Activated naive CD4-positive, alpha-beta T cell treated with Interleukin-2 at 50 U/mL for 16 hours (primary cell): ENCODE measurements at places on chromosomes 5 and 9.

DNA sequence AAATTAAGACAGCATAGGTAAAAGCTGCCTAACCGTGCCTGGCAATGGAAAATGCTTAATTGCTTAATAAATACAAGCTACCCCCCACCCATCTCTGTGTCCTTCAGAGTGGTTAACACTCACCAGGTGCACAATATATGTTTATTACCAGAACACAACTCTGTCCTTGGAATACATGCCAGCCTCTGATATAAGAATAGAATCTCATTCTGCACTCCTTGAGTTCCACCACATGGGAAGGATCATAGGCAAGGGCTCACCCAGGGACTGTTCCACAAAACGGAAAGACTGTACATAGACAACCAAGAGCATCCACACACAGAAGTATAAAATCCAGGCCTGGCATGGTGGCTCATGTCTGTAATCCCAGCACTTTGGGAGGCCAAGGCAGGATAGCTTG lies 91.4 kb downstream of the STRBP start:
- DNase-seq, result no peak

DNA sequence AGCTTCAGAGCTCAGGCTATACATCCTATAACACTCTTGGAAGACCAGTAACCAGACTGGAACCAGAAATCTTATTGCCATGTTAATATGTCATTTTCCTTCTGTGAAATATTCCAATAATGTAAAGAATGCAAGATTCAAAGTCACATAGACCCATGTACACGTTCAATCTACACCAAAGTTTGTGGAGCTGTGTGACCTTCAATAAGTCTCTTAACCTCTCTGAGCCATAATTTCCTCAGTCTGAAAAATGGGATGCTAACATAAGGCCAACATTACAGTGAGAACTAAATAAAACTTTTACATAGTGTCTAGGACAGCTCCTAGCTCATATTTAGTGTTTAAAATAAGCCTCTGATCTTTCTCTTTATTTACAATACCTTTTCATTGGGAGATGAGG lies 70.4 kb downstream of the ARRDC3 start:
- no peak for DNase-seq

DNA sequence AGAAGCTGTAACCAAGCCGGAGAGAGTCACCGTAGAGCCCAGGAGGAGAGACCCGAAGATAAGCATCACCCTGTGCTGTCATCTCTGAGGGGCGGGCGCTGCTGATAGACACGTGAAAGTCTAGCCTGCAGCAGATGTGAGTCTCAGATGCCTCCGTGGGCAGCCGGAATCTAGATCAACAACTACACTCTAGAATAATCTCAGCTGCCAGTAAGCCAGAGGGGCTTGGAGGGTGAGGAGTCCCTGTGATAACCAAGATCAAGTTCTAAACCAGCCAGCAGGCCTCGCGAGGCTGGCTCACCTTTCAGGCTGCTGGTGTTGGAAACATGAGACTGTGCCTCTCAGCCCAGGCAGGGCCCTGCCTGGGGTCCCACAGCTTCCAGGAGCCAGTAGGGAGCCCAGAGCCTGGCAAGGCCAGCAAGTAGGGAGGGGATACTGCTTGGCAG lies 54.1 kb downstream of the DAPK1 start:
- DNase-seq, result no peak

DNA sequence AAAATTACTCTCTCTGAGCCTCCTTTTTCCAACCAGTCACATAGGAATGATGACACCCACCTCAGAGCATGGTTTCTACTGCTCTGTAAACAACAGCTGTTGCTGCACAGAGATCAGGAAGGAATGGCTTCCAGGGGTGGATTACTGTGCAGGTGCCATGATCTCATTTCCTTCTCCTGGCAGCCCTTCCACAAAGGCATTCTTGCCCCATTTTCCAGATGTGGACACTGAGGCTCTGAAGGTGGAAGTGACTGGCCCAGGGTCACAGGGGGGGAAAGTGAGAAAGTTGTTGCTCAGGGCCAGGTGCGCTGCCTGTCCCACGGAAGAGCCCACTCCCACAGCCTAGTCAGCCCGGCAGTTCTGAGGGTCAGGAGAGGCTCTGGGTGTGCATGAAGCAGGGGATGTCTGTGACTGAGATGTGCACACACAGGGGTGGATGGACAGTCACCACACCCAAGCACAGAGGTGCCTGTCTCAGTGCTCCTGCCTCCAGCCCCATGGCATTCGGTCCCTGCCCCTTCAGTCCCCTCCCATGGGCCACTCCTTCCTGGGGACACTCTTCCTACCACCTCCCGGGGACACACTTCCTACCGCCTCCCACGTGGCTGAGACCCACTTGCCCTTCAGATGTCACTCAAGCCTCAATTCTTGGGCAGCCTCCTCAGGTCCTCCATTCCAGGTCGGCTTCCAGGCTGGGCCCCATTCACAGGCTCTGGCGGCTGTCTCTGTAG lies 17.0 kb downstream of the FGFR4 start:
- DNase-seq, result no peak

- no peak for DNase-seq
Observed at GRCh38 chr9:73039271-73040263, 86.7 kb upstream of the ALDH1A1 start.

DNA sequence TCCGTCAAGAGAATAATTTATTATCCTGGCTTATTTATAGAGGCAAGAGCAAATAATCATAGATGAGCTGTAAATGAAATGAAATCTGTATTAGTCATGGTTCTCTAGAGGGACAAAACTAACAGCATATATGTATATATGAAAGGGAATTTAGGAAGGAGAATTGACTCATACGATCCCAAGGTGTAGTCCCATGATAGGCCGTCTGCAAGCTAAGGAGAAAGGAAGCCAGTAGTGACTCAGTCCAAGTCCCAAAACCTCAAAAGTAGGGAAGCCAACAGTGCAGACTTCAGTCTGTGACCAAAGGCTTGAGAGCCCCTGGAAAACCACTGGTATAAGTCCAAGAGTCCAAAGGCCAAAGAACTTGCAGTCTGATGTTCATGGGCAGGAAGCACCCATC lies 515.9 kb upstream of the CYLC2 start:
- no peak for DNase-seq

- no peak for DNase-seq
Observed at GRCh38 chr9:37353791-37354190, 68.7 kb upstream of the GRHPR start.
